ENCODE measurements at places on chromosomes 13 and 19. TPM values are rescaled to one million over a fixed set of nuclear protein-coding genes. Genes with fewer than 3 reads are reported as not detected.

Gene ZNF665
- 1.3 TPM for polyA plus RNA-seq

Gene ONECUT3
- not detected for polyA plus RNA-seq

Gene ZIC5
- polyA plus RNA-seq: not detected

Gene RNF17
- polyA plus RNA-seq: not detected

Gene CYP4F3
- 11.6 TPM for polyA plus RNA-seq

Gene SLC25A42
- 4.1 TPM for polyA plus RNA-seq

Gene SLC25A41
- 0.36 TPM for polyA plus RNA-seq

Gene ERICH4
- not detected for polyA plus RNA-seq

Gene NALCN
- 0.04 TPM for polyA plus RNA-seq

Gene TRPM4
- 11.4 TPM for polyA plus RNA-seq

Gene KIR3DL1
- polyA plus RNA-seq: not detected

Gene ZNF460
- 0.75 TPM for polyA plus RNA-seq

Gene POSTN
- 7.1 TPM for polyA plus RNA-seq

Gene CGB8
- not detected for polyA plus RNA-seq

Gene PCDH8
- not detected for polyA plus RNA-seq

Gene PRRG2
- 10.1 TPM for polyA plus RNA-seq

Gene MAG
- polyA plus RNA-seq: not detected

Gene HSH2D
- 0.86 TPM for polyA plus RNA-seq

Gene CD22
- polyA plus RNA-seq: 1.2 TPM

Gene ZNF560
- polyA plus RNA-seq: not detected

Gene PDE4A
- polyA plus RNA-seq: 1.3 TPM

Gene LRRC25
- polyA plus RNA-seq: 0.55 TPM

Gene ZNF556
- 0.78 TPM for polyA plus RNA-seq

Gene OR7D2
- polyA plus RNA-seq: not detected

Gene ZNF71
- 1.9 TPM for polyA plus RNA-seq

Gene PNMA8B
- polyA plus RNA-seq: 0.14 TPM

Gene ZNF728
- polyA plus RNA-seq: 0.05 TPM

Gene RXFP2
- not detected for polyA plus RNA-seq

Gene OR7A5
- polyA plus RNA-seq: not detected

Gene TTC9B
- polyA plus RNA-seq: not detected

Gene ZNF606
- polyA plus RNA-seq: 4.6 TPM

Gene ZNF552
- 5.7 TPM for polyA plus RNA-seq

Gene ZNF835
- 0.12 TPM for polyA plus RNA-seq

Gene ZNF415
- polyA plus RNA-seq: 1.4 TPM

Gene SRRM5
- 0.71 TPM for polyA plus RNA-seq

Gene CEACAM6
- 141 TPM for polyA plus RNA-seq

Gene TLE6
- polyA plus RNA-seq: 1.1 TPM

Gene ZNF865
- polyA plus RNA-seq: 4.3 TPM

Gene SLC25A23
- 66.0 TPM for polyA plus RNA-seq

Gene CERS1
- polyA plus RNA-seq: 0.12 TPM

Gene LSR
- polyA plus RNA-seq: 63.5 TPM

Gene SYCN
- 0.22 TPM for polyA plus RNA-seq

Gene NOVA2
- polyA plus RNA-seq: 1.0 TPM
